Upper lobe of left lung (tissue), 6 donors: ENCODE measurements at places on chromosomes 12 and 14.

GRCh38 chr12:8018666-8019581, 13.6 kb upstream of the FOXJ2 start:
- peak; percentile 88 for DNase-seq

DNA sequence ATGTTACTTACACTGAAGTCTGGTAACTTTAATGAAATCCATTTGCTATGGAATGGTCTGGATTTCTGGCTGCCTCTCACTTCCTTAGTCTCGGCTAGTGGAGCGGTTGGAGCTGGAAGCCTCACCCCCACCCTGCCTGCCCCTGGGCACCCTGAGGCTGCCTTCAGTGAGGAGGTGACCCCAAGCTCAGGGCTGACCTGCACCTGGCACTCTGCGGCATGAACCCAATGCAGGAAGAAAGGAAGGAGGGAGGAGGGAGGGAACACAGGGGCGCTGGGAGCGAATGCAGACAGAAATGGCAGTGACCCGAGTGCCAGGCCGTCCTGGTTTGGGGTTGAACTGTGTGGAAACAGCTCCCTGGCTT, 353.1 kb downstream of the TMEM121 start:
- peak; percentile 33 for DNase-seq

DNA sequence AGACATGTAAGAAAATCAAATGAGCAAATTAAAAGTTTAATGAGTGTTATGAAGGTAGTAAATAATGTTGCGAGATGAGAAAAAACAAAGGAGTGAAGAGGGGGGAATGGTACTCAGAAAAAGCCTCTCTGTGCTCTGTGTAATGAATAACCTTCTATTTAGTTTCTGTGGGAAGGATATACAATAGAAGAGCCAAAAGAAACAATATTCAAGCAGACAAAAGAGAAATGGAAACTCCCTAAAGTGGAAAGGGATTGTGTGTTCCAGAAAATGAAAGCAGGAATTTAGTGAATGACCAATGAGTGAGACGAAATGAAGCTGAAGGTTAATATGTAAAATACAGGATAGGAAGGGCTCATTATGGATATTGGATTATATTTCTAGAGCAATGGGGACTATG, 18.5 kb downstream of the OR4K1 start:
- no peak for DNase-seq

- no peak for DNase-seq
Observed at GRCh38 chr14:82414853-82415539, 881.3 kb upstream of the SEL1L start.

GRCh38 chr14:89615421-89615820, 198.4 kb upstream of the FOXN3 start:
- DNase-seq: no peak

GRCh38 chr12:12405882-12406281, 49.0 kb downstream of the BORCS5 start:
- peak; percentile 79 for DNase-seq

DNA sequence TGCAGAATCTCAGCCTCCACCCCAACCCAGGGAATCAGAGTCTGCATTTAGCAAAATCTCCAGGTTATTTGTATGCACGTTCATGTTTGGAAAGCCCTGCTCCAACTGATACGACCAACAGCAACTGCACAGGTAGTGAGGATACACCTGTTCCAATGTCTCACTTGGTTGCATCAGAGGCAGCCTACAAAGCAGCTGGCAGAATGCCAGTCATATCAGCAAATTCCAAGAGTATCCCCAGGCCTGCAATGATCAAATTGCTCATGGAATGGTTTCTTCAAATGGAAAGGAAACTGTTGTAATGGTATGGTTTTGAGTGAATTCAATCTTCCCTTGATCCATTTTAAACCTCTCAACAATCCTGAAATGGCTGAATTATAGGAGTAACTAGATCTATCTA, 75.4 kb downstream of the GRIP1 start:
- DNase-seq: no peak

DNA sequence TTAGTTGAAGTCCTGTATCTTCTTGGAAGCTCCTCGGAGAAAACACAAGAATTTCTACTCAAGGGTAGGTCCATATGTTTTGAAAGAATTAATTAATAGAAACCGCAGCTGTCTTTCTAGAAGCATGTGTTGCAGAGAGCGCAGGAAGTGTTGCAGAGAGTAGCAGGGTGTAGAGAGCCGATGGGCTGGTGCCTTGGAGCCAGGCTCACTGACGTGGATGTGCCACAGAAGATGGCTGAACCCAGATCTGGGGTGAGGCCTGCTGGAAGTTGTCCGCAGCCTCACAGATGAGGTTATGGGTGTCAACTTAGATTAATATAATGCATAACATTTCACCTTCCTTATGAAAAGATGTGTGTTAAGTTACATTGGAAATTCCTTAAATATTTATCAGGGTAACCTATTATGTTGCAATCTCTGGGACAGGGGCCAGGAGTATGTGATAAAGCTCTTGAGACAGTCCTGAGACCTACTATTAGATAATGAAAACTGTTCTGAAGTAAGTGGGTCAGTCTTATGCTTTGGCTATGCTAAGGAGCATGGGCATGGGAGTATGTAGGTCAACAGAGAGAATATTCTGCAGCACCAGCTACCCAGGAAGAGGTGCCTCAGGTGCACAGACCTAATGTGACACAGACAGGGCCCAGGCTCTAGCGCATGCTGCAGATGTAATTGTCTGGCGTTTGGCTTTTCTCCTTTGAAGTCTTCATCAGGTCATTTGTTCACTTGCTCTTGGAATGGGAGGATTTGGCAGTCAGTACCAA, 973.3 kb downstream of the BCL11B start:
- no peak for DNase-seq
